Naive thymus-derived CD4-positive, alpha-beta T cell (primary cell): ENCODE measurements at places on chromosomes 13 and 19. TPM values are rescaled to one million over a fixed set of nuclear protein-coding genes. Genes with fewer than 3 reads are reported as not detected.

The TEX30 gene
- polyA plus RNA-seq: 17.8 TPM

GRCh38 chr13:64202517-64202916, 2786.9 kb upstream of the PCDH20 start:
- DNase-seq: no peak

DNA sequence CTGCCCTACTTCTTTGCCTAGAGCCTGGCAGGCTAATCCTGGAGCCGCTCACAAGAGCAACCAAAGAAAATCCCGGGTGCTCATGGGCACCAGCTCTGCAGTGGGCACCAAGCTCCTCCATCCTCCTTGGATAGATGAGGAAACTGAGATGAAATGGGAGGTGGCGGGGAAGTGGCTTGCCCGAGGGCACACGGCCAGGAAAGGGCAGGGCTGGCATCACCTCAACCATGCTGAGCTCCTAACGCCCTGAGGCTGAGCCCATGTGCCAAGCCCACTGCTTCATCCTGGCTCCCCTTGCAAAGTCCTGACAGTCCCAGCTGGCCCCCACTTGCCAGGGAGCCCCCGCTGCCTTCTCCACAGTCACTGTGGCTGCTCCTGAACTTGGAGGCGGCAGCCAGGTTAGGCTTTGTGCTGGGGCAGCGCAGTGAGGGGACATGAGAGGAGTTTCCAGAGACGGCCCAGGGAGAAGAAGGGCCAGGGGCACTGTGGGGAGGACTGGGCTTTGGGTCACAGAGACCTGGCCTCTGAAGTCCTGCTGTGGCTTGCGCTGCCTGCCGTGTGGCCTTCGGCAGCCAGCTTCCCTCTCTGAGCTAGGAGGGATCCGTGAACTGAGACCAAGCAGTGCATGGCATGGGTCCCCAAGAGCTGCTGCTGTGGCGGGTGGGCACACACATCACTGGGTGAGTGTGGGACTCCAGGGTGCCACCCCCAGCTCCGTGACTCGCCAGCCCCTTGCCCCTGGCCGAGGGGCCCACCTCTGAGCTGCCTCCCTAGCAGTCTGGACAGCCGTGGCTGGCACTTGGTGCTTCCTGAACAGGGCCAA, 17.5 kb downstream of the TMED1 start:
- no peak for DNase-seq

The C5AR1 gene
- polyA plus RNA-seq: 0.14 TPM
